ENCODE measurements at places on chromosomes 16 and 17.
A peak's percentile ranks its signal among the peaks of the same experiment; 100 is the strongest.

DNA sequence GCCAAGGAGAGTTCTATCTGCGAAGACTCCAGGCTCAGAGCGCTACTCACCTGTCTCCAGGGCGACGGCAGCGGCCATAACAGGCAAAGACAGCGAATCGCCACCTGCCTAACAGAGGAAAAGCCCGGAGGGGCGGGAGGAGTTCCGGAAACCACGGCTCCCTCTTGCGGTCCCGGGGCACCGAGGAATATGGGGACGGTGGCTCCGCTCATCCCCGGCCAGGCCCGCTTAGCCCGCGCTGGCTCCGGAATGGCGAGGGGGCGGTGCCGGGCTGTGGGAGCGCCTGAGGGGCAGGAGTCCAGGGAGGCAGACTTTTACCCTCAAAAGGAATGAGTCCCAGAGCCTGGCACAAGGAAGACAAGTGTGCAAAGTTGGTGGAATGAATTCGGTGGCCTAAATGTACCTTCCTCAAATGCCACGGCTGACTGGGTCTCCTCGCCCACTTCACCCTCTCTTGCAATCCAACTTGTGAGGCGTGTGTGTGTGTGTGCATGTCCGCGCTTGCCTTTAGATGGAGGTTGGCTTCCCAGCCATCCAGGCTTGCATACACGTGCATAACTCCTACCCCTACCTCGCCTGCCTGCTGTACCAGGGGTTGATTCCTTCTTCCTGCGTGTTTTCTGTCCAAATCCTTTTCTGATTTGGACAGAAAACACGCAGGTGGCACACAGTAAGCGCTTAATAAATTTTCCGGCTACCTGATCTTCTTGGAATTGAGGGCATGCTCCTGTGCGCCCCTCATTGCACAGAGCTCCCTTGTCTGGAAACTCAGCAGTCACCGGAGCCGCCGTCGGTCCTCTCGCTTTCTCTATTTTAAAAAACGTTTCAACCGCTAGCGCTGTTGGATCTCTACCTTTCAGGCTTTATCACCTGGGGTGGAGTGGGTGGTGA lies 3.5 kb downstream of the C17orf100 start:
- DNase-seq = peak; percentile 74

- DNase-seq = peak; percentile 16
Measured at GRCh38 chr17:38320482-38320881, 23.3 kb downstream of the GPR179 start.

- DNase-seq = peak; percentile 30
Measured at GRCh38 chr17:59746849-59747445, 39.5 kb downstream of the VMP1 start.

DNA sequence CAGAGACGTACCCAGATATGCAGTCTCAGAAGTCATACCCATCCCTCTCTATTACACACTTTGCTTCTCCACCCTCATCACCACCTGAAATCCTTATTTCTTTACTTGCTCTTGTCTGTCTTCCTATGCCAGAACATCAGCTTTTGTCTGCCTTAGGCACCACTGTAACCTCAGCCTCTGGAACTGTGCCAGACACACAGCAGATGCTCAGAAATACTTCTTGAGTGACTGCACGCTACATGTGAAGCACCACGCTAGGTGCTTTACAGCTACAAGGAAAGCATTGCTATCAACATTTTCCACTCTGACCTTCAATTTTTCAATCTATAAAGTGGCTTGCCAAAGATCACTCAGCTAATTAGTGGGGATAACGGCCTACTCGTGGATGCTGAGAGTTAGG lies 226.8 kb downstream of the CHD9NB start:
- no peak for DNase-seq

DNA sequence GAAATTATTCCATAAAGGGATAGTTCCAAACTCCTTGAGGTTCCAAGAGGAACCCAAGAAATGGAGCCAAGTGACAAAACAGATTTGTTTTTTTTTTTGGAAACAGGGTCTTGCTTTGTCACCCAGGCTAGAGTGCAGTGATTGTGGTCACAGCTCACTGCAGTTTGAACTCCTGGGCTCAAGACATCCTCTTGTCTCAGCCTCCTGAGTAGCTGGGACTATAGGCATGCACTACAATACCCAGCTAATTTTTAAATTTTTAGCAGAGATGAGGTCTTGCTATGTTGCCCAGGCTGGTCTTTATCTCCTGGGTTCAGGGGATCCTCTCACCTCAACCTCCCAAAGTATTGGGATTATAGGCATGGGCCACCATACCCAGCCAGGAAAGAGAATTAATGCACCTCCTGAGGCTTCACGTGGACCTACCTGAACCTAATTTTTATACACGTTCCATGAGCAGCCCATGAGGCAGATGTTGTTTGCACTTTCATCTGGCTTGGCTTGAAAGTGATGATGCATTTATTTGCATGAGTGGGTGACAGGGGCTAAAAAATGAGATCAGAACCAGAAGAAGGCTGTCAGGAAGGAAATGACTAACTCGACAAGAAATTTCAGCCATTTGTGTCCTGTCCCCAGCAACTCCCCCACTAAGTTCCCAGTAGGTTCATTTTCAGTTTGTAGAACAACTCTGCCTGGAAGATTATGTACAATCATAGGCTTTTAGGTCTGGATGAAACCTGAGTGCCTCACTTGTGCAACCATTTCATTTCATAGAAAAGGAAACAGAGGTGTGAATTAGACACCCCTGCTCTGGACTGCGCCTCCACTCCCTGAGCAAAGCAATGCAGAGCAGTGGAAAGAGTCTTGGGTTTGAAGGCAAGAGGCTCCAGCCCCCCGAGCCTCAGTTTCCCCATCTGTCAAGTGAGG lies 10.3 kb upstream of the IRF8 start:
- peak; percentile 55 for DNase-seq
